ENCODE measurements at places on chromosomes 1 and 21. TPM values are rescaled to one million over a fixed set of nuclear protein-coding genes. Genes with fewer than 3 reads are reported as not detected.

ZNF683 gene
- polyA plus RNA-seq, result not detected

SLC30A7 gene
- 1.0 TPM for polyA plus RNA-seq

DNA sequence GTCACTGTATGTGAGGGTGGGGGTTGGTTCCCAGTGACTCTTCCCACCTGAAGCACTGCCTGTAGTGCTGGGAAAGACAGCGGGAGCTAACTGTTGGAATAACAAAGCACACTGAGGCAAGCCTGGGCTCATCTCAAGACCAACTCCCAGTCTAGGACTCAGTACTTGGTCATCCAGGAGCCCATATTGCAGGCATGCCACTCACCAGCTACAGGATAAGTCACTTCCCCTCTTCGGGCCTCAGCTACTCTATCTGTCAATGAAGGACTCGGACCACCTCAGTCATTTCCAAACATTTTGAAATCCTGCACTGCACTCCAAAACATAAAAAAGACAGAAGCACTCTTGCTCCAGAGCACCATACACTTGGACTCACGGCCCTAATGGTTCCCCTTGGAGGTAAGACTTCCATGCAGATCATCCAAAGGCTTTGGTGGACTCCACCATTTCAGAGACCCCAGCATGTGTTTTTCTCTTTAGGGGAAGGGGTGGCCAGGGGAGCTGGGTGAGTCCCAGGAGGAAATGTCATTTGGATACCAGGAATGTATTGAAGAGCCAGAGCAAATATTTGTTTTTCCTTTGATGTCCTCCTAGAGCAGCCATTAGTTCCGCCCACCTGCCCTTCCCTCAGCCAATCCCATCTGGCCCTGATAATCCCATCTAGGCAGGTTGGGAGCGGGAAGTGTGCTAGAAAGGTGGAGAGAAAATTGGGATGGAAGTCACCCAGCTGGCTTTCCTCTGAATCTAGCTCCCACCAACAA, 3.1 kb downstream of the NUAK2 start:
- no peak for DNase-seq

DNA sequence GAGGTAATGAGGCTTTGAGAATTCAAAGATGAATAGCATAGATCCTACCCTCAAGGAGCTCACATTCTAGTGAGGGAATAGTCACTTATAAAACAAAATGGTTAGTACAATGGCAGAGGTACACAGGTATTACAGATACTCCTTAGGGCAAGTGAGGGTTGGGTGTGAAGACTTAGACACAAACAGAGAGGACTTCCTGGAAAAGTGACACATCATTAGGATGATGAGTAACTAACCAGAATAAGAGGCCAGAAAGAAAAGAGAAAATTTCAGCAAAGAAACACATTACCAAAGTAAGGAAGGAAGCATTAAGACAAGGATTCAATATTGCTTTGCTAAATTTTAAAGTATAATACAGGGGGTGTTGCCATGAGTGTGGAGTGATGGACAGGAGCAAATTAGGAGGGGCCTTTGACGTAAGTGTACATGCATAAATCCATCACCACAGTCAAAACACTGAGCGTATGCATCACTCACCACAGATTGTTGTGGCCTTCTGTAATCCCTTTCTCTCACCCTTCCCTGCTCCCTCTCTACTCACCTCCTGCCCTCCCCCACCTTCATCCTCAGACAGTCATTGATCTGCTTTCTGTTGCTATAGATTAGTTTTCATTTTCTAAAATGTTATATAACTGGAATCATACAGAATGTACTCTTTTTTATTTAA, 7.9 kb downstream of the CD53 start:
- no peak for DNase-seq
